ENCODE measurements at places on chromosomes 3 and 15.

GRCh38 chr3:197424674-197425484 lies 126.5 kb upstream of the DLG1 start:
- no peak for DNase-seq

DNA sequence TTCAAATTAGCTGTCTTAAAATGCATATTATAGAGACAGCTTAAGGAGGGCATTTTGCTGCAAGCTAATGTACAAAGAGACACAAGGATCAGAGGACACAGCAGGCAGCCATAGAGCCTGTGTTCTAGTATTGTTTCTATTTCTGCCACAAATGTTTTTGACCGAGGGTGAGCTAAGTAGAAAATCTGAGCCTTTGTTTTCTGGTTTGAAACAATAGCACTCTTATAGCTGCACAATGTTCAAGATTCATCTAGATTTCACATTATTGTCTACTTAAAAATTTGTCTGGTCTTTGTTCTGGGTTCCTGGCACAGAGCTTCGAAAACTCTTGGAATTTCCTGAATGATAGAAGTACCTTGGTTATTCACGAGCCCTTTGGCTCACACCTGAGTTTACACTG lies 40.0 kb upstream of the TUSC7 start:
- no peak for DNase-seq

DNA sequence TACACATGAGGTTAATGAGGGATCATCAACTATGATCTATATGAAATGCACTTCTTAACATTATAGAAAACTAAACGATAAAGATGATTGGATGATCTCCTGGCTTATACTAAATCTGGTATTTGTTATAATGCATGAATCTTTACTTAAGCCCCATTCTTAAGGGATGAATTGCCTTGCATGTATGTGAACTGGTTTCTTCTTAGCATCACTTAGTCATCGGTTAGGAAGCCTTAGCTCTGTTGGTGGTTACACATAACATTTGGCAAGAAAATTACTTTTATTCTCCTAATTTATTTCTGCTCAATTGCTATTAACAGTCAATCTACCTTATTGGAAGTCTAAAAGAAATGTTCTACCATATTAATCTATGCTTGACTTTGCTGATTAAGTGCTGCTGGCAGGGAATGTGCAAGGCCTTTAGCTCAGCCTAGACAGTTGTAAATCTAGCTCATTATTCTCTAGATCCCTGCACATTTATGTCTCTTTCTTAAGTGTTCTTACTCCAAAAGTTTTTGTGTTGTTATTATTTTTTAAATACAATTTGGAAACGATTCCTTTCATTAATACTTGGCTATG lies 356.0 kb downstream of the ZPLD1 start:
- no peak for DNase-seq

- DNase-seq, result peak; percentile 90
Measured at GRCh38 chr15:71294911-71295602, 179.8 kb downstream of the THSD4 start.

DNA sequence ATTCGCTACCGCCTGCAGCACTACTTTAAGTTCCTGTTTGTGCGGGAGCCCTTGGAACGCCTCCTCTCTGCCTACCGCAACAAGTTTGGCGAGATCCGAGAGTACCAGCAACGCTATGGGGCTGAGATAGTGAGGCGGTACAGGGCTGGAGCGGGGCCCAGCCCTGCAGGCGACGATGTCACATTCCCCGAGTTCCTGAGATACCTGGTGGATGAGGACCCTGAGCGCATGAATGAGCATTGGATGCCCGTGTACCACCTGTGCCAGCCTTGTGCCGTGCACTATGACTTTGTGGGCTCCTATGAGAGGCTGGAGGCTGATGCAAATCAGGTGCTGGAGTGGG lies 995 bp downstream of the CHST14 start:
- DNase-seq, result no peak

- no peak for DNase-seq
Measured at GRCh38 chr15:95911570-95912279, 418.8 kb upstream of the NR2F2 start.

DNA sequence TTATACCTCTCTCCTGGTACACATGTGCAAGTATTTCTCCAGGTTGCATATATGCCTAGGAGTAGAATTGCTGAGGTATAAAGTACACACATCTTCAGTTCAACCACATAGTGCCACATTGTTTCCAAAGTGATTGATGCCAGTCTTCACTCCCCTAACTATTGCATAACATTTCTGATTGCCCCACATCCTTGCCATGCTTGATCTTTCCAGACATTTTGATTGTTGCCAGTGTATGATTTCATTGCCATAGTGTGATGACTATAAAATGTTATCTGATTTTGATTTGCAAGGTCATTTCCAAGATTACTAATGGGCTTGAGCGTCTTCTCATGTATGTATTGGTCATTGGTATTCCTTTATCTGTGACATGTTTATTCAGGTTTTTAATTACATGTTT lies 61.1 kb upstream of the MLF1 start:
- no peak for DNase-seq

- DNase-seq, result no peak
Measured at GRCh38 chr3:188573956-188574355, 420.0 kb downstream of the LPP start.

DNA sequence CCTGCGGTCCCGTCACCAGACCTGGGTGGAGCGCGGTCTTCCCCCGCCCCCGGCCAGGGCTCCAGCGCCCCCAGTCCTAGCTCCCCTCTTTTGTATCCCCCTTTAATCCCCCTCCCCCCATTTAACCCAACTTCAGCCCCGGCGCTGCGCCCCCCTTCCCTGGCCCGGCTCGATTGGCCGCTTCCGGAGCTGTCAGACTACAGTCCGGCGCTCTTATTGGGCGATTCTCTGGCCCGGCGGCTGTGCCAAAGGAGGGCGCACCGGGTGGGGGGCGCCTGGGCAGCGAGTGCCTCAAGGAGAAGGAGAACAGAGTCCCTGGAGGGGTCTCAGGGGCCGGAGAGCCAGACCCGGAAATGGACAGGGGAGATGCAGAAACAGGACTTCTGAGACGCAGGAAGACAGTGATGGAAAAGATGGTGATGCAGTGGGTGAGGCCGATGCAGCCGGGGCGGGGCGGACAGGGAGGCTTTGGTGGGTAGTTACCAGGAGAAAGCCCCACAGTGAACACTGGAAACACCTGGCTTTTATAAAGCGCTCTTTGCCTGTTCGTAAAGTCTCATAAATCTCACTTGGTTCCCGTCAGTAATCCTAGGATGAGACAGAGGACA lies 1.2 kb upstream of the ADCY5 start:
- DNase-seq, result peak; percentile 37

DNA sequence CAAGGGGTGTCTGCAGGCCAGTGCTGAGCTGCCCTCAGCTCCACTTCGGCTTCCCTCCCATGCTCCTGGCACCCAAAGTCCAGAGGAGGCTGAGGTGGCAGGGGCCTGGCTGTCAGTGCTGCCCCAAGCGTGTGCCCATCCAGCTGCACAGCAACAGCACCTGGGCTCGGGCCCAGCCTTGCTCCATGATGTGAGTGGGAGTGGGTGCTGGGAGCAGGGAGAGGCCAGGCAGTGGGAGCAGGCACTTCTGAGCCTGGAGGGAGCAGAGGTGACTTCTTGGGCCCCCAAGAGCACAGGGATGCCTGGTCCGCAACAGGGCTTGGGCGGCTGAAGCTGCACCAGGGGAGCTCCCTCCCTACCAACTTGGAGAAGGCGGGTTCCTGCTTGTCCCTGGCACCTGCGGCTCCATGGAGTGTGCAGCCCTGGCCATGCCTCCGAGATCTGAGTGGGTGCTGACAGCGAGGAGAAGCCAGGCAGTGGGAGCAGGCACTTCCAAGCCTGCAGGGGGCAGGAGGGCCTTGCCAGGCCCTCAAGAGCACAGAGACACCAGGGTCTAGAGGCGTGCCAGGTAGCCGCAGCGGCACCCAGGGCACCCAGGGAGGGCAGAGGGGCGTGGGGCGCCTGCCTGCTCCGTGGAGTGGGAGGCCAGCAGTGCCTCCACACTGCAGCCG lies 366.7 kb upstream of the SGO1 start:
- DNase-seq, result no peak

DNA sequence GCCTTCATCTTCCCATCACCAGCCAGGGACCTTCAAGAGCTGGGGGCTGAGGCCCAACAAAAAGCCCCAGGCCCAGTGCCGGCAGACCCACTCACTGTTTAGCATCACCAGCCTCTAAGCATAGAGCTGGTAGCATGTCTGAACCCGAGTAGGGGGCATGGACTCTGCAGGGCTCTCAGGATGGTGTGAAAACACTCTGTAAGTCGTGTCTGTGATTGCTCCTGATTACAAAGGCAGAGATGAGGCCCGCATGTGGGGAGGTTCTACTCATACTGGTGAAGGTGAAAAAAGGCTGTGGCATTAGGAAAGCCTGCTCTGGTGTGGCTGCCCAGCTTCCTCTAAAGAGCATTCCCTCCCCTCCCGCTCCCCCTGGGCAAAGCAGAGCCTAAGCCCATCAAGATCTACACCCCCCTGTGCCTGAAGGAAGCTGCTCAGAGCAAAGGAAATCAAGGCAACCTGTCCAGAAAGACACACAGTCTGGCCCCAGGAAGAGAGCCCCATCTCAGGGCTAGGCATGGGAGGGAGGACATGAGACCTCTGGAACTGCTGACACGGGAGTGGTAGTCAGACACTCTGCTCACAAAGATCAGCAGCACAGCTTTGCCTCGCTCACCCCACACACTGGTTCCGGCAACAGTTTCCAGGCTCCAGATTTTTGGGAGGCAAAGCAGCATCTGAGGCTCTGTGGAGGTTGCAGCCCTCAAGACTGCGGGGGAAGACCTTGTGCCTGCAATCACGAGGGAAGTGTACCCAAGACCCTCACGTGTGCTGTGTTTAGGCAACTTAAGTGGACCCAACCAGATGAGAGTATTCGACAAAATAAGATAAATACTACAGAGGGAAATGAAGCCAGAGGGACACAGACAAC lies 36.7 kb downstream of the CCDC12 start:
- no peak for DNase-seq

DNA sequence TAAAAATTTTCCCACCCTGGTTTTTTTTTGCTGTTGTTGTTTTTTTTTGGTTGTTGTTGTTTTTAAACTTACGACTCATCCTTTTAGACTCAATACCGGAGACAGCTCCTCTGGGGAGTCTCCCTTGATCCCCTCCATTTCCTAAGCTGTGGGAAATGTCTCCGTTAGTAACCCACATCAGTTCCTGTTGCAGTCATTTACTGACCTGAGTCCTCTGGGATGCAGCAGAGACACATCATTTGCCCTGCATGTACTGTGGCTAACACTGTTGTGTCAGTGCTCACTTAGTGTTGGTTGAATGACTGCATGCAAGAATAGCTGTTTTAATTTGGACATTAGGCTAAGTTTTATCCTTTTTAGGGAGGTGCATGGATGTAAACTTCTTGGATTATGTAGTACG lies 83.8 kb downstream of the MBNL1 start:
- DNase-seq, result no peak

GRCh38 chr3:153426803-153427202 lies 264.8 kb downstream of the RAP2B start:
- DNase-seq, result no peak

Data from HTR-8/SVneo (cell line).